Stimulated activated naive CD4-positive, alpha-beta T cell (primary cell): ENCODE measurements at places on chromosomes 3 and 15.

GRCh38 chr3:147540921-147541320 is 131.8 kb downstream of the ZIC1 start:
- DNase-seq, result no peak

DNA sequence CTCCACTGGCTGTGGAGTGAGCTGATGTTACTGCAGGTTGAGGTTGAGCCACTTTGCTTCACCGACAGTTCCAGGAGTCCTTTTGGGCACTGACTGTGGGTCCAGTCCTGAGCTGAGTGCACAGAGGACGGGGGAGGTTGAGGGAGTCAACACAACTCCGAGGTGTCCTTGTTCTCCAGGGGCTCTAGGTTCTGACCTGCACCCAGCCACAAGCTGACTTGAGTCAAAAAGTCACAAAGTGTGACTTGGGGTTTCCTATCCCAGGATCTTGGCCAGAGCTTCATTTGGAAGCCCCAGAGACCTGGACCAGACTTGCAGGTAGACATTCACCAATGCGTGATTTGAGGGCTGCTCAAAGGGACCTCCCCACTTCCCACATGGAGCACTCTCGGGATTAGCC is 95.0 kb downstream of the FAM43A start:
- DNase-seq, result no peak

GRCh38 chr3:59430341-59430740 is 380.5 kb upstream of the CFAP20DC start:
- no peak for DNase-seq

DNA sequence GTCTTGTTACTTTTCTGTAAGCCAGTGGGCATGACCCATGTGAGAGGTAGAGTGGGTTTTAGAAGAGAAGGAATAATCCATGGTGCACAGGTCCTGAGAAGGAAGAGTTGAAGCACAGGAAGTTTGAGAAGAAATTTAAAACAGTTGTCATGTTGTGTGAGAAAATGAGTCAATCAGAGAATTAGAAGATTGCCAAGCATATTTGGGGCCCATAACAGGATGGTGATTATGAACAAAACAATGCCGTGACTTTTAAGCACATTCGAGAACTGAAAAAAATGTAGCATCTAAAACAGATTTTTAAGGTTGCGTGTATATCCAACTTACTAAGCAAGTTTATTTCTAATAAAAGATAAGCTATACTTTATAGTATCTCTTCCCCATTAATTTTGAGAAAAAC is 198.7 kb downstream of the RORA start:
- no peak for DNase-seq

DNA sequence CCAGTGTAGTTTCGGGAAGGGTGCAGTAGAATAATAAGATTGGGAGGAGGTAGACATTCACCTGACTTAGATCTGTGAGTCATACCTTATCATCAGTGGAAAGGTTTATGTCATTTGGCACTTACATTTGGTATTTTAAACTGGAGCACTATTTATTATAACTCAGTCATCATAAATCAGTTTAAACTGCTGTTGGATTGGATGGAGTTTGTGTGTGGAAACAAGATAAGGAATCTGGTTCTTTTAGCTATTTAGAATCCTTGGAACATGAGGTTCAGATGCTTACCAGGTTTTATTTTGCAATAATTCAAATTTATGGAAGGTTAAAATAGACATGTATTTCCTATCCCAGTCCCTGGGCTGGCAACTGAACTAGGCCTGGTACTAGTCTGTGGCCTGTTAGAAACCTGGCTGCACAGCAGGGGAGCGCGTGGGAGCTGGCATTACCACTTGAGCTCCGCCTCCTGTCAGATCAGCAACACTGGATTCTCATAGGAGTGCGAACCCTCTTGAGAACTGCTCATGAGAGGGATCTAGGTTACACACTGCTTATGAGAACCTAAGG is 34.5 kb downstream of the ZFAND6 start:
- DNase-seq, result no peak

DNA sequence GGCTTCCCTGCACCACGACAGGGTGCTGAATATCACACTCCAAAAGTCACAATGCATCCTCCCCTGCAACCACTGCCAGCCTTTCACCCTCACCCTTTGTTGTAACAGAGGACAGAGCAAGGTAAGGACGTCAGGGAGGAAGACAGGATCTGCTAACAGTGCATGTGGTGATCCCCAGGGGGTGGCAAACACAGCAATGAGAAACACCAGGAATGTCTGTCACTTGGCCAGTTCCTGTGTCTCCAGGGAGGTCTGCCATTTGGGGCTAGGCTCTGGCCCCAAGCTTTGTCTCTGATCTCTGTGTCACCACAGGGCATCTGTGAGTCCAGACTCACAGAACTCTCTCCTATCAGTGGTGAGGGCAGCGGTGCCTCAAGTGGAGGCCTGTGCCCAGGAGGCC is 54.3 kb upstream of the SLC24A5 start:
- no peak for DNase-seq
